ENCODE measurements at places on chromosomes 3 and 15.

GRCh38 chr15:70037292-70037640, 60.5 kb downstream of the TLE3 start:
- no peak for DNase-seq

DNA sequence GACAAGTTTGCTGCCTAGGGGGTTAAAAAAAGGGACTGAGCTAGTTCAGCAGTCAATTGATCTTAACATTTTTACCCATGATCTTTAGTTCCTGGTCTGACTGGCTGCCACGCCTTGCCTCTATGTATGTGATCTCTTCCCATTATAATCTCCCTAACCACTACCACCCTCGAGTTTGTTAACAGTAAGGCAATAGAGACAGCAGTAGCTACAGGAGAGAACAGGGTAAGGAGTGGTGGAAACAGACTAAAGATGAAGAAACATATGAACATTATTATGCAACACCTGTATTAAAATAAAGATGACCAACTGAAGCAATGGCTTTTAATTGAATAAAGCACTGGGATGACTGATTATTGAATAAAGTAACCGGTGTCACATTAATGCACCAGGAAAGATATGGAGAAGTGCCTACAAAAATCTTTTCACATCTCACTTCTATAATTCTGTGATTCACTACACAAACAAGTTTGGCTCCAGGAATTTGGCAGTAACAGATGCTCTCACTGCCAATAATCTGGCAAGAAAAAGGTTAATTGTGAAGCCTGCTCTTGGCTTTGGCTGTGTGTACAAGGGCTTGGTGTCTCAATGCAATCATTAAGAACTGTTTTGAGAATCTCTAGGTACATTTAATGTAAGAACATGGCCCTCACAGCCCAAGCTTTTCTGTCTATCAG, 95.7 kb downstream of the HHLA2 start:
- DNase-seq = no peak

- no peak for DNase-seq
Measured at GRCh38 chr3:19539518-19540392, 391.4 kb downstream of the KCNH8 start.

DNA sequence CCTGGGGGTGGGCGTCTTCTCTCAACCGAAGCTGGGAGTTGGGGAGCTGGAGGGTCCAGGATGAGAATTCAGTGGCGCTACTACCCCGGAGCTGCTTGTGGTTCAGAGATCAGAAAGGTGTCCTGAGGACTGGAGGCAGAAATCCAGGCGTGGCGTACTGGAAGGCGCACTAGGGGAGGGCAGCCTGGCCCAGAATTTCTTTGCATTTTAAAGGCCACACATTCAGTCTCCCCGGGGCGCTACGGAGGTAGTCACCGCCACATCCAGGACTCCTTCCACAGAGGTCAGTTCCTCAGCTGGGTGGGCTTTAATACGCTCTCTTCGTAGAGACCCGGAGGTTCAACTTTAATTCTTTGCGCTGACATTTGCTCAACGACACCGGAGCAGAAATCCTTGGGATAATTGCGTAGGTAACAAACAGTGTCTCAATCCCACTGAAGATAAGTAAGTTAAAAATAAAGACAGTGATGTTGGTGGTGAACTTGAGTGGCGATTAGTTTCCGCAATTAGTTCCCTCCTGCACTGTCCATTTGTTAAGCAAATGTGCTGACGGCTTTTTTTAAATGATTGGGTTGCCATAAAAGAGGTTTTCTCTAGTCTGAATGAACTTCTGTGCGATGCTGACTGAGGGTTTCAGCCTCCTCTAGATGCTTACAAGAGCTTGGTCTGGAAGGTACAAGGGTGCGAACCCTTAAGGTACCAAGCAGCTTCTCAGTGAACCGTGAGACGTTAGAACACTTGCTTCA, 535 bp downstream of the MCTP2 start:
- DNase-seq = no peak

GRCh38 chr3:53256704-53257055, 858 bp upstream of the TKT start:
- DNase-seq = no peak

- no peak for DNase-seq
Measured at GRCh38 chr3:102142379-102143060, 292.3 kb upstream of the ZPLD1 start.

DNA sequence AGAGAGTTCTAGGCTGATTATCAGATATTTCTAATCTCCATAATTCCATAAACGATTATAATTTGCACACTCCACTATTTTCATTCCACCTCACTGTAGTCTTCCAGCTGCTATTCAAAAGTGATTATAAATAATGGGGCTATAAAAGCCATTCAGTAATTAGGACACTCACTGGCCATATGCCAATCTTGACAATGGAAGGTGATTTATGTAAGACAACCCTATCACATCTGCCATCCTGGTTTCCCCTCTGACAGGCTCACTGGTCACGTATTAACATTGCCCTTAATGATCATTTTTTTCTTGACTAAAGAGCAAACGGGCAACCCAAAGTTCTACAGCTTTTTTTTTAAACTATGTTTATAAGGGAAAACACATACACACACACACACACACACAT, 402.4 kb downstream of the MAGI1 start:
- peak; percentile 29 for DNase-seq

- no peak for DNase-seq
Measured at GRCh38 chr3:171799501-171799900, 10.8 kb downstream of the PLD1 start.

DNA sequence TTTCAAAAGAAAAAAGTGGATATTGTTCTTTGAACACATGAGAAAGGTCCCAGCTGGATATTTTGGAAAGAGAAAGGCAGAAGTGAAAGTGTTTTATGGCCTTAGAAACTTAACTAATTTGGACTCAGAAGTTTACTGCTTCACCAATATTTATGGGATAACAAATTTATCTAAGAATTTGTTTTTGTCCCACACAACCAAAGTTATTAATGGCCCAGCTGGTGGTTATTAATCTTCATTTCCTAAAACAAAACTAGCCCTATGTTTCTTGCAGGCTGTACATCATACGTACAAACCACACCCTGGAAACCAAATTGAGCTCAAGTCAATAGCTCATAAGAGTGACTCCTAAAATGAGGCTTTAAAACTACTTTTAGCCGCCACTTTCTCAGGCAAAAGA, 372.9 kb upstream of the LMCD1 start:
- DNase-seq = no peak

GRCh38 chr3:66761093-66761780, 236.9 kb upstream of the KBTBD8 start:
- DNase-seq = no peak

GRCh38 chr3:180617049-180617448, 15.1 kb downstream of the TTC14 start:
- no peak for DNase-seq

GRCh38 chr3:144458283-144458682, 486.7 kb downstream of the DIPK2A start:
- no peak for DNase-seq

- peak; percentile 74 for DNase-seq
Measured at GRCh38 chr3:52004163-52004787, 8.6 kb upstream of the RPL29 start.

DNA sequence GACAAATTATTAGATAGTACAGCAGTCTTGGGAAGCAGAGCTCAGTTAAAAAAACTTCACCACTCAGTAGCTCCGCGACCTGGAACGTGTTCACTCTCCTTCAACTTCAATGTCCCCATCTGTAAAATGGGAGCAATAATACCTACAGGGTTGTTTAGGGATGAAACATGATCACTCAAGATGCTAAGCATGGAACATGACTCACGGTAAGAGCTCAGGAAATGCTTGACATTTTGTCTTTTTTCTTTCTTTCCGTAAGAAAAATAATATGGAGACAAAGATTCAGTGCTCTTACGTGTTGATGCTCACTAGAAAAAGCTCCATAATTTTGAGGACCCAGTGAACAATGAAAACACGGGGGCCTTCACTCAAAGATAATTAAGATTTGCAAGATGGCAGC, 606.7 kb upstream of the MDFIC2 start:
- DNase-seq = no peak

DNA sequence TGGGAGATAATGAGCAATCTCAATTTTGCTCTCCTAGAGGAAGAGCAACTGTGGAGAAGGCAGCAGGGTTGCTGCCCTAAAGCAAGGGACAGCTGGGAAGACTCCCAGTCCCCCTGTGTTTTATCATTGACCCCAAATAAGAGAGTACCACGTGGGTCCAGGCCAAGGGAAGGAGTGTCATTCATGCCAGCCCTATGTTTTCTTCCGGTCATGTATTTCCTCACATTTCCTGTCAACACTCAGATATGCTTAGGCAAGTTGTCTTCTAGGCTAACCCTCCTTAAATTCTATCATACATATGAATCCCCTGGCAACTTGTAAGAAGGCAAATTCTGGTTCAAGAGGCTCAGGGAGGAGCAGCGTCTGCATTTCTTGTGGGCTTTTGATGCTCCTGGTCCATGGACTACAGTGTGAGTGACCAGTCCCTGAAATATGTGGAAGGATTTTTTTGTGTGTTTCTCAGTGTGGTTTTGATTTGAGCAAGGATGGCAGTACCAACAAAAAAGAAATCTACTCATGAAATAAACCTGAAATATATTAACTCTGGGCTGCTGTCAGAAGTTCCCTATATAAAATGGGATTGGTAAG, 31.9 kb upstream of the RPP14 start:
- no peak for DNase-seq

DNA sequence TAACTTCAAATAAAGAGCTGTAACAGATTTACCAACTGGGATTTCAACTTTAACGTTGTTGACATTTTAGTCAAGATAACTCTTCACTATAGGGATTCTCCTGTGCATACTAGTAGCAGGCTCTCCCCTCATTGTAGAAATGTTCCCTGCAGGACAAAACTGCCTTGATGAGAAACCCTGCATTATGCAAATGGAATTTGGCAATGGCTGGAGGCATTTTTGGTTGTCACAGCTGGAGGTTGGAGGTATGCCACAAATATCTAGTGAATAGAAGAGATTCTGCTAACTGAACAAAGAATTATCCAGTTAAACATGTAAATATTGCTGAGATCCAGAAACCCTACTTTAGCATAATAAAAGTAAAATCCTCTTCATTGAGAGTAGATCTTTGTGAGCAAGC, 928.8 kb upstream of the ALCAM start:
- DNase-seq = peak; percentile 50

- DNase-seq = no peak
Measured at GRCh38 chr3:135091946-135092345, 296.9 kb downstream of the EPHB1 start.

- DNase-seq = peak; percentile 37
Measured at GRCh38 chr3:42190701-42191442, 75.1 kb downstream of the CCK start.

GRCh38 chr3:119313461-119313860, 19.3 kb downstream of the ARHGAP31 start:
- no peak for DNase-seq

- DNase-seq = peak; percentile 92
Measured at GRCh38 chr3:78604341-78604740, 1163.5 kb downstream of the ROBO1 start.

- no peak for DNase-seq
Measured at GRCh38 chr3:101381809-101382208, 61.4 kb upstream of the IMPG2 start.

DNA sequence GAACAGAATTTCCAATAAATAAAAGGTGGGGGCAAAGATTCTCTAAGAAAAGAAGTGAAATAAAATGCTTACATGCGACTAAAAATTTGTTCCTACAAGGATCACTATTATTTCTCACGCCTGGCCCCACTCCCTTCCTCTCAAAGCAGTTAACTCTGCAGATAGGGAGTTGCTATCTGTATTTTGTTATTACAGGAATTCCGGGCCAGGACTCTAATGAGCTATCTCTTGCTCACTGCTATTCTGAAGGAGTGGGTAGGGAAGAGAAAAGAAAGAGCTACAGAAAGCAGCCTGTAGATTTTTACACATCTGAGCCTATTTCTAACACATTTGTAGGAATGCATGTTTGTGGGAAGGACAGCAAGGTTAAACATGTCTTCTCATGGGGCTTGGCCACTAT, 140.4 kb downstream of the PCCB start:
- DNase-seq = no peak

- no peak for DNase-seq
Measured at GRCh38 chr3:181558870-181559269, 152.9 kb upstream of the SOX2 start.

DNA sequence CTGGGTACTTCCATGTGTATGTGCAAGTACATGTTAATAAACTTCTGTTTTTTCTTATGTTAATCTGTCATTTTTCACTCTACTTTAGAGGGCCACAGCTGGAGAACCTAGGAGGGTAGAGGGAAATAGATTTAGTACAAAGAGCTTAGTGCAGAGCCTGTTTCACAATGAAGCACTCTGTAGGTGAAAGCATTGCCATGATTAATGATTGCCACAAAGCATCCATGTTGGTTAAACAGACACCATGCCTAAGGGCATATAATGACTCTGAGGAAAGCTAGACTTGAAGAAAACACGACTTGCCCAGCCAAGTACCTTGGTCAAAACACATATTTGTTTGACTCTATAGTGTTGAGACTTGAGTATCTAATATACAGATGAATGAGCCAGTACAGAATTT, 338.4 kb downstream of the FHIT start:
- peak; percentile 57 for DNase-seq

- peak; percentile 22 for DNase-seq
Measured at GRCh38 chr15:23877502-23878412, 190.7 kb upstream of the NDN start.

GRCh38 chr3:169179321-169179720, 484.2 kb downstream of the MECOM start:
- peak; percentile 16 for DNase-seq

DNA sequence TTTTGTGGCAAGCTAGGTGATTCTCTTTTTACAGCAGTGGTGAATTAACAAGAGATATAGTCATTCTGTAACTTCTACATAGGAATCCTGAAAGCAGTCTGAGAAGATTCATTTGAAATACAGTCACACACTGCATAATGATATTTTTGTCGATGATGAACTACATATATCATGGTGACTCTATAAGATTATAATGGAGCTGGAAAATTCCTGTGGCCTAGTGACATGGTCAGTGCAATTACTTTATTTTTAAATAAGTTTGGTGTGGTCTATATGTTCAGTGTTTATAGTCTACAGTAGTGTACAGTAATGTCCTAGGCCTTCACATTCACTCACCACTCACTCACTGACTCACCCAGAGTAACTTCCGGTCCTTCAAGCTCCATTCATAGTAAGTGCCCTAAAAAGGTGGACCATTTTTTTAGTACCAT, 511.4 kb upstream of the MCTP2 start:
- DNase-seq = no peak

GRCh38 chr3:161310649-161311423, 60.5 kb downstream of the SPTSSB start:
- DNase-seq = no peak

DNA sequence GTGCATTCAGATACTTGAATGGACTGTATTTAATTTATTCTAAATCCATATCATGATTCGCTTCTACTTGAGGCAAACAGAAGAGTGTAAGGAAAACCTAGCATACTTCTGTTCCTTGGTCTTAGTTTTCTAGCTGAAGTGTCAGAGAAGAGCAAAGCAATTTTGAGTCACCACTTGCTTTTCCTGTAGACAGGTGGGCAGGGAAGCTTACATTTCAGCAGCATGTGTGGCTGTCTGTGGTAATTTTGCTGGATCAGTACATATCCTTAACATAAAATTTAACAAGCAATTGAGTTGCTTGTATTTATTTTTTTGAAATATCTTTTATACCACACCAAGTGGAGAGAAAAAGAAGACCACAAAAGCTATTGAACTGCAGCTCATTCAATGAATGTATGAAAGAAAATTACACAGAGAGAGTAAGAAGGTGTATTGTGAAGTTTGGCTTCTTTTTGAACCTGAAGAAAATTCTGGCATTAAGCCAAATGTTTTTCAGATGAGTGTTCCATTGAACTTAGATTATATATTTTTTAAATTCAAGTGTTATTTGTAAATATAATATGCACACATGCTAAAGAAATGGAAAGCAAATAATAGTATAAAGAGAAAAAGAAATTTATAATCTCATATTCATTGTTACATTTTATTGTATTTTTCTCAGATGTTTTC, 747.6 kb downstream of the NAALADL2 start:
- DNase-seq = no peak

All from HAP-1 (cell line).